HFFc6 (cell line): ENCODE measurements at places on chromosomes 12 and 14. TPM values are rescaled to one million over a fixed set of nuclear protein-coding genes. Genes with fewer than 3 reads are reported as not detected.
A peak's percentile ranks its signal among the peaks of the same experiment; 100 is the strongest.

Gene LYZ
- not detected in 3 replicates for total RNA-seq

Gene NPC2
- total RNA-seq, result 81.0 to 86.3 TPM (median 82.4 TPM) in 3 replicates

DNA sequence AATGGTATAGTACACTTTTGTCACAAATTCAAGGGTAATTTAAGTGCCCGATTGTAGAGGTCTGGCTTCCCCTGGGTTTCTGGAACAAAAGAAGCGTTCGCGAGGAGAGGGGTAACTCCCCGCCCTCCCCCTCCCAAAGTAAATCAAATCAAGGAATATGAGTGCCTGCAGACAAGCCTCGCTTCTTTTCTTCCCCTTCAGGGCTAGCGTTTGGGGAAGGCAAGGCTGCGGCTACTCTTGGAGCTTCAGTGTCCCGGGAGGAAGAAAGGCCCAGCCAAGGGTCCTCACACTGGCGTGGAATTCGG lies 456 bp upstream of the TMPO start:
- no peak for DNase-seq

- DNase-seq, result no peak
Observed at GRCh38 chr14:45051180-45051579, 32.7 kb upstream of the PRPF39 start.

GRCh38 chr12:93060666-93061472 lies 131.8 kb upstream of the EEA1 start:
- no peak for DNase-seq

DNA sequence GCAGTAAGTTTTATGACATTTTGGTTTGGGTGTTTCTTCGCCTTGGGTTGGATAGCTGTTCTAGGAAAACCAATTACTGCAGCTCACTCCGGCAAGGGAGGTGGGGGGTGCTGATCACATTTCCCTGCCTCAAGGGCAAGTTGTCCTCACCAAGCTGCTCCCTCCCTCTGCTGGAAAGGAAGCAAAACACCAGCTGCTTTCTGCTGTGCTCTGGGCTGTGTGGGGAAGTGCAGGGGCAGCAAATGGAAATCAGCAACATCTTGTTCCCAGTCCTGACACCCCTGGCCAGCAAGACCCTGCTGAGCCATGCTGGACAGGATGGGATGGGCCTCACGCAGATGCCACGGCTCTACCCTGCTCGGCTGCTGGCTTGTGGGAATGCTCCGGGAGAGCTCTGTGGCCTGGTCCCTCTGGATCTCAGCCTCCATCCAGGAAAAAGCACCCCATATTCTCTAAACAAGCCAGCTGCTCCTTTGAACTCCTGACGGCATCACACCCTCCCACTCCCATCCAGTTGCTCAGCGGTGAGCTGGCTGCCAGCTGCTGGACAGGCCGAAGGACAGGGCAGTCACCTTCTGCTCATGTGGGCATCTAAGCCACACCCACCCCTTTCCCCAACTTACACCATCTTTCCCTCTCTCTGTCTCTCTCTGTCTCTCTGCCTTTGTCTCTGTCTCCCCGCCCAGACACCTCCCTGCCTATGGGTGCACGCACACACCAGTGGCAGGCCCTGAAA lies 52.4 kb upstream of the EIF5 start:
- DNase-seq, result peak; percentile 60

- DNase-seq, result no peak
Observed at GRCh38 chr14:72270749-72271148, 338.5 kb downstream of the RGS6 start.
